ENCODE measurements at places on chromosomes 6 and 20.
A peak's percentile ranks its signal among the peaks of the same experiment; 100 is the strongest.

DNA sequence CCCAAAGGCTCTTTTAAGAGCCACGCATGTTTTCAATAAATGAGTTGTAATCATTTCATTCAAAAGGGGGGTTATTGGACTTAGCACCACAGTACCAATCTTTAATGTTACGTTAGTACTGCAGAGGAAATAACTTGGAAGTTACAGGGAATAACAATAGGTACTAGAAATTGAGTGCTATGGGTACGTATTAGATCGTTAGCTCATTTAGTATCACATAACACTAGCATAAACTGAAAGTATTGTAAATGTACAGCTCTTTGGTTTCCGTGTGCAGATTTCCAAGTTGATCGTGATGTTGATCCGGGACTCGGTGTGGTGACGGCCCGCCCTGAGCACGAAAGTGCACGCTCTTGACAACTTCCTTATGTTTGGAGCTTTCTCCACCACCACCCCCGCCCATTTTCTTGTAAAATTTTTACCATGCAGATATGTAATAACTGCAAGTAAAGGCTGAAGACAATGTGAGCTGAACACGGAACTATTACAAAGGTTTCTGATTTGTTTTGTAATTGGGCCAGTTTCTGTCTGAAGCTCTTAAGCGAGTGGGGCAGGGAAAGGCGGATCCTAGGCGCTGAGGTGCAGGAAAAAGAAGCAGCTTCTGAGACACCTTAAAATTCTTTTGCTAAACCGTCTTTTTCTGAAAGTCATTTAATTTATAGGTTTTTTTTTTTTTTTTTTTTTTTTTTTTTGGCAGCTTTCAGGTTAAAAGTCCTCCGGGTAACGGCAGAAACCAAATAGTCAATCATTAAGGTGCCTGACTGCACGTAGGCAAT is 71.5 kb downstream of the HFE start:
- DNase-seq = peak; percentile 67

- no peak for DNase-seq
Measured at GRCh38 chr6:143222801-143223231, 162.1 kb downstream of the AIG1 start.

- DNase-seq = no peak
Measured at GRCh38 chr20:47070176-47070575, 175.5 kb downstream of the EYA2 start.

DNA sequence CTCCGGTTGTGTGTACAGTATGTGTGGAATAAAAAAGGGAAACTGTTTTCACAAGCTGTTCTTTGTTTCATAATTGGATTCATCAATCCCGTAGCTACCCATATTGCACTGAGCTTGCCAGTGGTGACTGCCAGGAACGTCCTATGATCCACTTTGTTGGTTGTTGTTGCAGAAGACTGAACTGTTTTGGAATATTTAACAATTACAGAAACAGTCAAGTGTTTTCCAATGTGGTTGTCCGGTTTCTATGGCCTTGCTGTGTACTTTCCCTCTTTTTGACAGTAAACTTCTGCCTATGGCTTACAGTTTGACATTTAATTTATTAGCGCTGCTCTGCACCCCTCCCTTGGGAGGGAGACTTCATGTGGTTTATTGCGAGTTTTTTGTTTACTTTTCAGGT is 141.2 kb downstream of the DTNBP1 start:
- no peak for DNase-seq

Measured in CD4-positive, alpha-beta T cell treated with Interleukin-4 for 4 hours (primary cell).